ENCODE measurements at places on chromosomes 11 and 22.

DNA sequence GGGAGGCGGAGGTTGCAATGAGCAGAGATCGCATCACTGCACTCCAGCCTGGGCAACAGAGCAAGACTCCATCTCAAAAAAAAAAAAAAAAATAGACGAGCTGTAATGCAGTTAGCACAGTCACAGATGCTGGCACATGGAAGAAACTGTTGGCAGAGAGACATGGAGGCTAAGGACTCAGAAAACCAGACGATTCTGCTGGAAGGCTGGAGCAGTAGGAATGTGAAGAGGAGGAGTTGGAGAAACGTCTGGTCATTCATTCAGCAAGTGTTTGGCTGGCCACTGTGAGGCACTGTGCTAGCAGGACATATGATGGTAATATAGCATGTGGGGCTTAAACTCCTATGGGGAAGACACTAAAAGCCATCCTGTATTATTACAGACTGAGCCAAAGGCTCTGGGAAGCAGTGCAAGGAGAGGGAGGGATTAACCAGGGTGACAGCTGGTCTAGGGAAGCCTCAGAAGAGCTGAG lies 5.0 kb downstream of the UQCR10 start:
- no peak for DNase-seq

GRCh38 chr22:25782831-25783230 lies 40.8 kb downstream of the MYO18B start:
- DNase-seq = no peak

GRCh38 chr22:21051145-21051830 lies 5.5 kb downstream of the LRRC74B start:
- DNase-seq = no peak

- DNase-seq = no peak
These were observed 1.1 kb downstream of the PRDX5 start for GRCh38 chr11:64318766-64319761.

- DNase-seq = no peak
These were observed 18.7 kb downstream of the ALG12 start for GRCh38 chr22:49899530-49899929.

Data from HS-27A (cell line).